ENCODE measurements at places on chromosomes 3 and 15. TPM values are rescaled to one million over a fixed set of nuclear protein-coding genes. Genes with fewer than 3 reads are reported as not detected.

COL6A5 gene
- total RNA-seq = not detected

SH2D7 gene
- not detected for total RNA-seq

SPATA12 gene
- not detected for total RNA-seq

PIF1 gene
- 27.8 TPM for total RNA-seq

MESP1 gene
- 9.1 TPM for total RNA-seq

GOLGA6L7 gene
- not detected for total RNA-seq

KCNH8 gene
- not detected for total RNA-seq

CLDN16 gene
- total RNA-seq = not detected

SMAD6 gene
- 0.04 TPM for total RNA-seq

SHC4 gene
- 10.7 TPM for total RNA-seq

TMEM115 gene
- total RNA-seq = 25.2 TPM

TGM4 gene
- total RNA-seq = not detected

GUCA1C gene
- total RNA-seq = not detected

ITIH4 gene
- total RNA-seq = 6.1 TPM

LXN gene
- total RNA-seq = 5.3 TPM

ERC2 gene
- not detected for total RNA-seq

GRK7 gene
- total RNA-seq = 0.04 TPM

RTP4 gene
- total RNA-seq = 1.9 TPM

HHLA2 gene
- total RNA-seq = 1.3 TPM

TEX9 gene
- total RNA-seq = 2.9 TPM

BSN gene
- 0.30 TPM for total RNA-seq

ERICH6 gene
- total RNA-seq = not detected

IL5RA gene
- 0.38 TPM for total RNA-seq

PPP4R2 gene
- total RNA-seq = 121 TPM

CLDN18 gene
- not detected for total RNA-seq

THAP10 gene
- total RNA-seq = 0.36 TPM

SPINK8 gene
- total RNA-seq = not detected

TRA2B gene
- 310 TPM for total RNA-seq

PEX11A gene
- total RNA-seq = 3.5 TPM

GOLGA8T gene
- total RNA-seq = not detected

LRRC31 gene
- not detected for total RNA-seq

ASB14 gene
- not detected for total RNA-seq

RLBP1 gene
- total RNA-seq = not detected

CCDC54 gene
- total RNA-seq = not detected

SYNPR gene
- total RNA-seq = not detected

PDZRN3 gene
- not detected for total RNA-seq

DUT gene
- total RNA-seq = 473 TPM

IQCH gene
- total RNA-seq = 2.0 TPM

TMEM45A gene
- total RNA-seq = 1.9 TPM

NRROS gene
- total RNA-seq = 23.6 TPM

PDCD10 gene
- total RNA-seq = 92.4 TPM

SCAP gene
- total RNA-seq = 72.5 TPM

CFAP20DC gene
- 0.89 TPM for total RNA-seq

RYR3 gene
- total RNA-seq = not detected

Data from activated CD8-positive, alpha-beta memory T cell treated with anti-CD3 and anti-CD28 coated beads for 36 hours (primary cell).